ENCODE measurements at places on chromosomes 16 and 17.
A peak's percentile ranks its signal among the peaks of the same experiment; 100 is the strongest.

DNA sequence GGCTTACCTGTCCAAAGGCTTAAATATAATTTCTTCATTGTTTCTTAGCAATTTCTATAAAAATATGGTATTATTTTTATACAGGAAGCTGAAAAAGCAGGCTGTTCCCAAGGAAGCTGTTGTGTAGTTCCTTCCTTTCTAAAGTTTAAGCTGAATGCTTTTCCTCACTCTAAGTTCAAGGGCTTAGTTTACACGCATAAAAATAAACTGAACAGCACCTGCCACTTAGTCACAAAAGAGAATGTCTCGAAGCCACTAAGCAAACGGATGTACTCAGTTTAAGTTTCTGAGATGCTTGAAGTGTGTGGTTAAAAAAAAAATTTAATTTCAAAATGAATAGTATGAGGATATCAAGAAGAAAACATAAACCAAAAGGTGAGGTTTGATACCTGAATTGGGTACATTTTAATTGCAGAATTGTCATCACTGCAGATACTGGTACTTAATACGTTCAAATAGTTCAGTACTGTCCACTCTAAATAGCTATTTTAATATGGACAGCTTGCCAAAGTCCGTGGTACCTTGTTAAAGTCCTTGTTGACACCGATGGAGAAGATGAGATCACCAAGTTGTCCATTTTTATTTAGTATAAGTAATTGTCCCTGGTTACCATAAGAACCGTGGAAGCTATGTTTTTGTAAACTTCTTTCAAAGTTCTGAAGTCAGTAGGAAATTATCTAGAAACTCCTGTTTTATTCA, 38.1 kb downstream of the MRTFB start:
- no peak for DNase-seq

DNA sequence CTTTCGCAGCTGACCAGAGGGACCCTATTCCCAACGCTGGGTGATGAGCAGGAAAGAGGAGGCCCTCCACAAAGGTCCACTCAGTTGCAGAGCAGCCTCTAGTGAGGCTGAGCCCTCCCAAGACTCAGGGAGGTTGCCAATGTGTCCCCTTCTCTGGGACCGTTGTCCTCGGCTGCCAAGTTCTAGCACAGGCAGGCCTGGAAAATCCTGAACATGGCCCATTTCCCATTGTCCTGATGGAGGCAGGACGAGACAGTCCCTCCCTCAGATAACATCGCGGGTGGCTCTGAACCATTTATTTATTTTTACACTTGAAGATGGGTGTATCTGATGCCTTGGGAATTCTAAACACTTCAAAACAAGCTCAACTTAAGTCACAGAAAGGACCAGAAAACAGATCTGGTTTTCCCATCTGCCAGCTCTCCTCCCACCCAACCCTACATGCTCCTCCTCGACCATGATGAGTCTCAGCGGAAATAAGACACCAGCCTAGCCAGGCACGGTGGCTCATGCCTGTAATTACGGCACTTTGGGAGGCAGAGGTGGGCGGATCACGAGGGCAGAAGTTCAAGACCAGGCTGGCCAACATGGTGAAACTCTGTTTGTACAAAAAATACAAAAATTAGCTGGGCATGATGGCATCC, 12.8 kb downstream of the CDIP1 start:
- DNase-seq: no peak

- DNase-seq: no peak
Measured at GRCh38 chr17:1916963-1917715, 87.3 kb downstream of the RPA1 start.

DNA sequence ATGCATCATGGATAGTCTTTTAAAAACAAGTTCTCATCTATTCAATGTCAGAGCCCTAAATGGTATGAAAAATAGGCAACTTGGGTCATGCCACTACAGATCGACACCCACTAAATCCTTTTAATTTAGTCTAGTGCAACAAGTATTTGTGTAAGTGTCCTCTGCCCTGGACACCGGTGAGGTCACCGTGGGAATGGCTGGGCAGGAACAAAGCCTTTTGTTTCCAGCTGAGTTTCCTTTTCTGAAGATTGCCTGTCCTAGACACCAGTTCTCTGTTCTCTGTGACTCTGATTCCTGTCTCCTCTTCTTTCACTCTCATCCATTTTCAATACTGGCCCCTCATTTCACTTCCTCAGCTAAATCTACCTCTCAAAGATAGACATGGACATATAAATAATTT, 446.5 kb downstream of the MAF start:
- DNase-seq: peak; percentile 49

- DNase-seq: no peak
Measured at GRCh38 chr16:15046692-15047376, 9.0 kb downstream of the NTAN1 start.

DNA sequence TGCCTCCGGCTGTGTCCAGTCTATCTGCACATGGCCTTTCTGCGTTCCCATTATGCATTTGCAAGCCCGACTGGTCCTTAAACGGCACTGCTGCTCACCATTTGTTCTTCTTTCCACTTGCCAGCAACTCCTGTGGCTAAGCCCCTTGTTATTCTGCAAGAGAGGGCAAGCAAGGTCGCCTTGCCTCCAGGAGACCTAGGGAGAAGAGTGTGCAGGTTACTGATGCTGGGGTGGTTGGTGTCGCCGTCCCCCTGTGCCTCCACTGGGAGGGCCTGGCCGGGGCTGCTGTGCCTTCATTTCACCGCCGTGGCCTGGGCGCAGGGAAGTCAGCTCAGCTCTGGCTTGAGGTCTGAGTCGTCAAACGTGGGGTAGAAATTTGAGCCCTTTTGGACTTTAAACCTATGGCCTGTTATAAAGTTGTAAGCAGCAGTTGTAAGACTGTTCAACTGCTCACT, 12.7 kb downstream of the SLC6A4 start:
- no peak for DNase-seq

- no peak for DNase-seq
Measured at GRCh38 chr17:45874151-45874550, 20.2 kb upstream of the MAPT start.

GRCh38 chr16:67847064-67847861, at the start of gene CENPT:
CENPT (minus strand) TSS chr16:67847693; CDS start chr16:67833859, 13,834 bp downstream.
- peak; percentile 47 for DNase-seq

DNA sequence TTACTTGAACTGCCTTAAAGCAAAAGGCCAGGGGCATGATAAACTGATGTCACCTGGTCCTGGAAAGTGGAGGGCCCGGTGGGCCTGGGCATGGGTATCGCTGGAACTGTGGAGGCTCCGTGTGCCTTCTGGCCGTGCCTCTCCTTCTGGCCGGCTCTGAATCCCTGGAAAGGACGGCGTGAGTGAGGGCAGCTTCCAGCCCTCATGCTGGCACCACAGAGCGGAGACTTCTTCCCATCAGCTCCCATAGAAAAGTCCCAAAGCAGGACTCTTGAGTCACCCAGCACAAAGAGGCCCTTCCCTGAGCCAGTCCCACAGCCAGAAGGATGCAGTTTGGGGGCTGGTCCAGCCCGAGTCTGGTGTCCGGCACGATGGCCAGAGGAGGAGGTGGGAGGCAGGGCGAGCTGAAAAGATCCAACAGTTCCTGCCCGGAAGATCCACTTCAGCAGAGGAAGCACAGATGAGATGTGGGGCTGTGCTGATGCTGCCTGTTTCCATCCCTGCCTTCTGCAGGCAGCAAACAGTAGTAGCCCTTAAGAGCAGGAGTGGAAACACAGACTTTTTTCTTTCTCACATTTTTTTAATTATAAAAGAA, 7.8 kb downstream of the GAA start:
- DNase-seq: no peak

DNA sequence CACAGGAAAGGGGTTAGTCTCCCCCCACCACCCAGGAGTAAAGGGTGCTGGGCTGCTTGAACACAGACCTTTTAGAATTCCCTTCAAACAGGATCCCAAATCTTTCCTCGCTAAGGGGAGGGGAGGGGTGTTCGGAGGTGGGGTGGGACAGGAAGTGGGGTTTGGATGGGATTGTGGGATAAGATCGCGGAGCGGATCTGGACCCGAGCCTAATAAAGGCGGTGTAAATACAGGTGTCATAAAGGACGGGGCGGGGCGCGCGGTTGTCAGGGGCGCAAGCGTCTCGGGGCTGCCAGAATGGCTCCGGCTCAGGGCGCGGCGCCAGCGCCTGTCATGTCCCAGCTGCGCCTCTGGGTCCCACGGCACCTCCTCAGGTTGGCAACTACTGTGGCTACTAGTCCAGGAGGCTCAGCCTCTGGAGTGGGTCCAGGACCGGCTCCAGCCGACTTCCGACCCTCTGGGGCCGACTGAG, 59.8 kb upstream of the FBXO47 start:
- DNase-seq: peak; percentile 83

DNA sequence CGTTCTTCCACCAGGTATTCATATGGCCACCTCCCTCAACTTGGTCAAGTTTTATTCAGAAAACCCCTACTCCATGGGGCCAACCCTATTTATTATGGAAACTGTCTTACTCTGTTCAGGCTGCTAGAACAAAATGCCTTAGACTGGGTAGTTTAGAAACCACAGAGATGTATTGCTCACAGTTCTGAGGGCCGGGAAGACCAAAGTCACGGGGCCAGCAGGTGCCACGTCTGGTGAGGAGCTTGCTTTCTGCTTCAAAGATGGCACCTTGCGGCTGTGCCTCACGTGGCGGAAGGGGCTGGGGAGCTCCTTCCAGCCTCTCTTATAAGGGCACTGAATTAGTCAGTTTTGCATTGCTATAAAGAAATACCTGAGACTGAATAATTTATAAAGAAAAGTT, 74.3 kb downstream of the AXIN2 start:
- no peak for DNase-seq

- DNase-seq: no peak
Measured at GRCh38 chr16:20214401-20214800, 112.9 kb downstream of the GP2 start.

GRCh38 chr17:39603304-39604016, 4.3 kb downstream of the NEUROD2 start:
- DNase-seq: peak; percentile 72

- DNase-seq: peak; percentile 26
Measured at GRCh38 chr16:9489835-9490467, 398.5 kb downstream of the HAPSTR1 start.

DNA sequence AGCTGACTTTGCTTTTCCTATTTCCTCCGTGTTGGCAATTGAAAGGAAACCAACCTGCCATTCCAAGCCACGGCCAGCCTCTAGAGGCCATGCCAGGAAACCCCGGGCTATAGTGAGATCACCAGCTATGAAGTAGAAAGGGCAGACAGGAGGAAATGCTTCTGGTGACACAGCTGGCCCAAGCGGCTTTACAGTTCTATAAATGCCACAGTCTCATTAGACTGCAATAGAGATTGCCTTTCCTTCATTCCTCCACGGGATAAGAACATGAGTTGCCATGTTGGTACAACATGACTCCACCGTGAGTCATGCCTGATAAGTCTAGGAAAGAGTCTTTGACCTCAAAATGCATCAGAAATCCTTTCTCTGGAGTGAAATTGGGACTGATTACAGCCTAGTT, 384.9 kb downstream of the GRIN2A start:
- peak; percentile 80 for DNase-seq

GRCh38 chr17:53822764-53823163, at the start of gene KIF2B:
KIF2B (plus strand) TSS chr17:53822927; CDS start chr17:53823034, 107 bp downstream.
- DNase-seq: no peak

DNA sequence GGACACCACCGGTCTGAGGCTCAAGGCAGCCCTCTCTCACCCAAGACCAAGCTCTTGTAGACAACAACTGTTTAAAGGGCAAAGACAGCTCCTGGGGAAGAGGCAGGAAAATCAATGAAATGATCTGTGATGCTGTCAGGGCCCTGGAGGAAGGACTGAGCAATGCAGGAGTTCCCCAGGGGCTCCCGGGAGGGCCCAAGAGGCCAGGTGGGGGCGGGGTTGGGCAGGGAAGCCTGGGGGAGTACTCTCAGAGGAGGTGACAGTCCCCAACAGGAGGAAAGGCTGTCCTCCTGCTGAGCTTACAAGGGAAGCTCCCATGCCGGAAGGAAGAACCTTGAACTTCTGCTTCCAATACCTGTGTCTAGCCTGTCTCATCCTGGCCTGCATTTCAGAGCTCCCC, 8.3 kb upstream of the NOS2 start:
- no peak for DNase-seq

DNA sequence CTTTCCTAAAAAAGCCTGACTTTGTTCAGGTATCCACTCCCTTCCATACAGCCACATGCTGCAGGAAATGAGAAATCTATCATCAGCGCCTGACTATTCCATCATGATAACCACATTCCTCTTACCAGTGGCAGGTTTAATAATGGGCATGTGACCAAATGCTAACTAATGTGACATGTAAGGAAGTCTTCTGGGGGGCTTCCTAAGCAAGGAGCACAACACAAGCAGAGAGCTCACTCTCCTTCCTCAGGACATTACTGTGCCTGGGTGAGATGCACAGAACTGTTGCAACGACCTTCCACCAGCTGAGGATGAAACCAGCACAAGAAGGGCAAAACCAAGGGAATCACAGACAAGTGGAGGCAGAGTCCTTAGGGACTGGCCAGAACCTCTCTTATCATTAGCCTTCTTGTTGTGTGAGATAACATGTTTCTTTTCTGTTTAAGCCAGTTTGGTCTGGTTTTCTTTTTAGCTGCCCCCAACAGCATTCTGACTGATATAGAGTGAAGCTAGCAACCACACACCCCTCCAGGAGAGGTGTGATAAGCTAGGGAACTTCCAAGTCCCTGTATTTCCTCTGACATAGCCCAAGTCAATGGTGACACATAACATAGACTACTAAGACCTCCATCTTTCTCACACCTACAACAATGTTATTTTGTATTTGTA, 16.9 kb downstream of the MYO1D start:
- no peak for DNase-seq

GRCh38 chr17:48491527-48492273, 39.1 kb downstream of the HOXB1 start:
- no peak for DNase-seq

DNA sequence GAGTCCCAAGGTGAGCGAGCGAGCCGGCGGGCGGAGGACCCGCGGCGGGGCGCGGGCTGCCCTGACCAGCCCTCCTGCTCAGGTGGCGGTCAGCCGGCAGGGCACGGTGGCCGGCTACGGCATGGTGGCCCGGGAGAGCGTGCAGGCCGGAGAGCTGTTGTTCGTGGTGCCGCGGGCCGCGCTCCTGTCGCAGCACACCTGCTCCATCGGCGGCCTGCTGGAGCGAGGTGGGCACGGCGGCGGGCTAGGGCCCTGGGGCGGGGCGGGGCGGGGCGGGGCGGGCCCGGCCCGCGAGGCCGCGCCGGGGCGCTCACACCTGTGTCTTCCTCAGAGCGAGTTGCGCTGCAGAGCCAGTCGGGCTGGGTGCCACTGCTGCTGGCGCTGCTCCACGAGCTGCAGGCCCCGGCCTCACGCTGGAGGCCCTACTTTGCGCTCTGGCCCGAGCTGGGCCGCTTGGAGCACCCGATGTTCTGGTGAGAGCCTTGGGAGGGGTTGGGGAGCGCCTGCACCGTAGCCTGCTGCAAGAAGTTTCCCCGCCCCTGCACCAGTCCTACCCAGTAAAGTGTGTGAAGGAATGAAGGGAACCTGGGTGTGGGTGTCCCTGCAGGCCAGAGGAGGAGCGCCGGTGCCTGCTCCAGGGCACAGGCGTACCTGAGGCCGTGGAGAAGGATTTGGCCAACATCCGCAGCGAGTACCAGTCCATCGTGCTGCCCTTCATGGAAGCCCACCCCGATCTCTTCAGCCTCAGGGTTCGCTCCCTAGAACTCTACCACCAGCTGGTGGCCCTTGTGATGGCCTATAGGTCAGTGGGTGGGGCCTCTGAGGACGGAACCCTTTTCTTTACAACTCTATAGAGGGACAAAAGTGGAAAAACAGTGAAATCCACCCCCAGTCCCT, 802 bp downstream of the SETD6 start:
- peak; percentile 65 for DNase-seq
